Effector CD4-positive, alpha-beta T cell (primary cell): ENCODE measurements at places on chromosomes 4 and X.

DNA sequence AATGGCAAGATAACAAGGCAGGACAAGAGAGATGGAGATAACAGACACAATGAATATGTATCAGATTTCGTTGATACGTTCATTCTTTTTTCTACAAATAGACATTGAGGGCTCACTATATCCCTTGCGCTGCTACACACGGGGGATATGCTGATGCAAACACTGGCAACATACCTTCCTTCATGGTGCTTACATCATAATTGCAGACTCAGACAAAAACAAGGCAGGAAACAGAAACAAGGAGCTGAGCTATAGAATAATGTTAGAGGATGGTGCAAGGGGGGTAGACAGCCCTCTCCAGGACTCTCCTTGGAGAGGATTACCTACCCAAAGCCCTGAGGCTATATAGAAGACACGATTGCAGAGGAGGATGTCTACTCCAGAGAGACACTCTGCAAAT lies 1069.5 kb downstream of the DMD start:
- DNase-seq: no peak

- no peak for DNase-seq
These were observed 526.6 kb downstream of the C4orf33 start for GRCh38 chr4:129622566-129622965.

DNA sequence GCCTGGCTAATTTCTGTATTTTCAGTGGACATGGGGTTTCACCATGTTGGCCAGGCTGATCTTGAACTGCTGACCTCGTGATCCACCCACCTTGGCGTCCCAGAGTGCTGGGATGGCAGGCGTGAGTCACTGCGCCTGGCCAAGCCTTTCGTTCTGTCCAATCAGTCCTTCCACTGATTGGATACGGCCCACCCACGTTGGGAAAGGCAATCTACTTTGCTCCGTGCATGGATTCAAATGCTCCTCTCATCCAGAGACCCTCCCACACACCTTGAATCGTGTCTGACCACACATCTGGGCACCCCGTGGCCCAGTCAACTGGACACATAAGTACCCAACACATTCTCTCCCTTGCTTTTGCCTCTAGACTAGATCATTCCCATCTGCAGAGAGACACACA lies 74.9 kb downstream of the CRLF2 start:
- DNase-seq: no peak

DNA sequence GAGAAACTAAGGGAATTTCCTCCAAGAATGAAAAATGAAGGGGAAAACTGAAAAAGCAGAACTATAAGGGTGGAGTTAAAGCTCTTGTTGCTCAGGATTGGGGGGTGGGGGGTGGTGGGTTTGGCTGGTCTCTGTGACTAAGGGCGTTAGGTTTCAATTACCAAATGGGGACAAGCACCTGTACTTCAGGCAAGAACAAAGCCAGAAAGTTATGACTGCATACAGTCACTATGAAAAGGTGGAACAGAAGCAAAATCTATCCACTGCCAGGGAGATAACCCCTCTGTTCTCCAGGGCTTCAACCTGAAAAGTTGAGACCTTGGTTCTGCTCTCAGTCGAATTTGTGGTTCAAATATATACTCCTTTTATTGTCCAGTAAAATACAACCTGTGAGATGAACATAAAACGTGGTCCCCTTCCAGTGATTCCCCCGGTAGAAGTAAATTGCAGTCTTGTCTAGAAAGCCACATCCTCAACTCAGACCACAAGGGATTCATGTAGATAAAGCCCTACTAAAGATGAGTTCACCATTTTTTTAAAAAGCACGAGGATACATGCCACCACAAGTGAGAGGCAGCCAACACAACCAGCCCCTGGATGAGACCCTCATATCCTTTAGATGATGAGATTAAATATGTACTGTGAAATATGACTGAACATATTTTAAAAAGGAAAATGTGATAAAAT lies 257.1 kb upstream of the RPS6KA3 start:
- DNase-seq: no peak

DNA sequence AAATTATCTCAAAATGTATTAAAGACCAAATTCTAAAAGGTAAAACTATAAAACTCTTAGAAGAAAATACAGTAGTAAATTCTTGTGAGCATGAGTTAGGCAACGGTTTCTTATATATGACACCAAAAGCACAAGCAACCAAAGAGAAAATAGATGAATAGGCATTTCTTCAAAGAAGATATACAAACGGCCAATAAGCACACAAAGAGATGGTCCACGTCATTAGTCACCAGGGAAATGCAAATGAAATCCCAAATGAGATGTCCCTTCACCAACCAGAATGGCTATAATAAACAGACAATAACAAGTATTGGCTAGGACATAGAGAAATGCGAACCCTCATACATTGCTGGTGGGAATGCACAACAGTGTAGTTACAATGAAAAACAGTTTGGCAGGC lies 44.6 kb downstream of the RAB33A start:
- DNase-seq: no peak

GRCh38 chr4:3812211-3812934 lies 46.2 kb downstream of the ADRA2C start:
- DNase-seq: no peak

DNA sequence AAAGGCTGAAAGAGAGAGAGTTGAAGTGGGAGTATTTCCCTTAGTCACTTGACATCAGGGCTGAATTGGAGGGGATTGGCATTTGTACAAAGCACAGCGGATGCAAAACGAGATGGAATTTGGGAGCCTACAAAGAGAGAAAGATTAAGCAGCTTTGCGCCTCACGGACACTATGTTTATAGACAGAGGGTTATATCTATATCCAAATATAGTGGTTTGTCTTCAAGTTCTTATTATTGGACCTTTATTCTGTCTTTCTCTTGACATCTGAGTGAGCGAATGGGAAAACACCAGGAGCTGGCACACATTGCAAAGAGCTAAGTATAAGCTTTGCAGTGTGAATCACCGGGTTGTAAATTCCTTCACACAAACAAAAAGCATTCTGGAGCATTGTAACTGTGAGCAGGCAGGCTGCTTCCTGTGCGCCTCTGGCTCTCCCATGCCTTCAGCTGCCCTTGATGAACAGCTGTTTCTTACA lies 500.2 kb downstream of the STIM2 start:
- no peak for DNase-seq

DNA sequence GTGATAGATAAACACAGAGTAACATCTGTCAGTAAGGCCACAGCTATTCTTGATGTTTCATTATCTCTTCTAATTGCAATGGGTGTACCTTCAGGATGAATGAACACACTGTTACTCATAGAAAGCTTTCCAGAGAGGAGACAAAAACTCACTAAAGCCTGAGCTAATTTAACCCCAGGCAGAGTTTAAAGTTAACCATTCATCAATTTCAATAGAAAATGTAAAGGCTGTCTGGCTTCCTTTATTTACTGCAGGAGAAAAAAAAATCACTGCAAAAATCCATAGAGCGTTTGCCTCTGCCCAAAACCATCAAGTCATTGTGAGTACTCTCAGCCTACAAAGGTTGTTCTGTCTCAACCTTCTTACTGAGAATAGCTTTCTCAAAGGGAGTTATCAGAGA lies 376.9 kb downstream of the PPP4R3C start:
- DNase-seq: no peak

- no peak for DNase-seq
These were observed 118.6 kb downstream of the CRLF2 start for GRCh38 chrX:1093586-1094421.

- DNase-seq: no peak
These were observed 8.7 kb downstream of the MAB21L2 start for GRCh38 chr4:150590631-150591030.

DNA sequence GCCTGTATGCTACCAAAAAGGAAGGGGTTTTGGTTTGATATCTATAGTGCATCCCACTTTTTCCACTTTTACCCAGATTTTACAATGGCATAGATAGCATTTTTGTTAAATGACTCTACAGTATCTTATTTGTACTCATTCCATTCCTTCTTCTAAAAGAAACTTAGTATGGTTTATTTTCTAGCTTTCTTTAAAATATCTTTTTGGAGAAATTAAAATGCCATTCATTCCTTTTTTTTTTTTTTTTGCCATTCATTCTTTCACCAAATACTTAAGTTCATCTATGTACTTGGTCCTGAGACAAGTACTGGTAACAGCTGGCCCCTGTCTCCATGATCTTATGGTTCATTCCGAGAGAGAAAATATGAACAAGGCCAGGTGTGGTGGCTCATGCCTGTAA lies 49.1 kb downstream of the MID1 start:
- DNase-seq: no peak

- DNase-seq: no peak
These were observed 382.0 kb downstream of the GABRG1 start for GRCh38 chr4:45741897-45742296.

DNA sequence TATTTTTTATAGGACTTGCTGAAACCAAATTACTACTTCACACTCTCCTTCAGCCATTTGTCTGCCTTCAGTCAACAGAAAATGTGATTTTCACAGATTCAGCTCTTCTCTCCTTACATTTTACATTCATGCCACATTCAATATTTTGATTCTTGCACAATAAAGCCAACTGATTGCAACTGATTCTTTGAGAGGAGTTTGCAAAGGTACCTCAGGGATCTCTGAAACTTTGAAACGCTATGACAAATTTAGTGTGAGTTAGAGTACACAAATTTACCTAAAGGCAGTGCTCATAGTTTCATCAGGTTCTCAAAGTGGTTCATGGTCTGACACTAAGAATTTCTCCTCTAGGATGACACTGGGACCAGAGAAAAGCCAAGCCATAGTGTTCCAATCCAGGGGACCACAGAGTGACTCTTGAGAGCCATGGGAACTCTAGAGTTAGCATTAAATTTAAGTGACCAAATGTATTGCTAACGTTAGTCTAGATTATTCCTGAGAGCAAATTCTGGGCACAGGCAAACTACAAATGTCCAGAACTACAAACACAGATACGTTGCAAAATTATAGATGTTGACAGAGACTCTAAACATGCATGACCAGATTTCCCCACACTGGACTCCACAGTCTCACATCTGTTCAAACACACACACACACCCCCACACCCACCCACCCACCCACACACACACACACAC lies 9.0 kb downstream of the CSN3 start:
- no peak for DNase-seq

- no peak for DNase-seq
These were observed 495.2 kb downstream of the AFF2 start for GRCh38 chrX:148995661-148996060.

DNA sequence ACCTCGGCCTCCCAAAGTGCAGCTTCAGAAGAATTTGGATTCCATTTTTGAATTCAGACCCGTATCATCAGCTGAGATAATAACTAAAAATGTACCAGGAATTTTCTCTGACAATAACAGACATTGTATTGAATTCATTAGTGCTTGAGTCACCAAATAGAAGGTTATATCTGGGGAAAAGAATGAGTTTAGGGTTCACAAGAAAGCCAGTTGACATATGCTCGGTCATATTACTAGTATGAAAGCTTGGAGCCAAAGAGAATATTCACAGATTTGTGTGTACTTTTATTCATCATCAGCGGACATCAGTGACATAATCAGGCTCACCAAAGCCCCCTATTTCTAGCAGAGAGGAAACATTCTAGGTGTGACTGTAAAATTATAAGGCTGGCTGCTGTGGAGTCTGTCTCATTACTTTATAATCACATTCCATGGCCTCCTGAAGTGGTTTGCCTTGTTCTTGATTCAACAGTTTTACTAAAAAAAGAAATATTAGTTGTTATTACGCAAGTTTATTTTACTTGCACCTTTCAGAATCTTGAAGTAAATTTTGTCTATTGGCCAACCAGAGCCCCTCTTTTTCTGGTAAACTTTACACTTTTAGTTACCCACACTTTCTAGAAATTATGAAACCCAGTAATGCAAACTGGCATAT lies 14.6 kb upstream of the DCTD start:
- DNase-seq: no peak

GRCh38 chr4:100372432-100372831 lies 145.4 kb downstream of the EMCN start:
- no peak for DNase-seq

- DNase-seq: no peak
These were observed 166.7 kb upstream of the RPS6KA3 start for GRCh38 chrX:20433388-20433775.

DNA sequence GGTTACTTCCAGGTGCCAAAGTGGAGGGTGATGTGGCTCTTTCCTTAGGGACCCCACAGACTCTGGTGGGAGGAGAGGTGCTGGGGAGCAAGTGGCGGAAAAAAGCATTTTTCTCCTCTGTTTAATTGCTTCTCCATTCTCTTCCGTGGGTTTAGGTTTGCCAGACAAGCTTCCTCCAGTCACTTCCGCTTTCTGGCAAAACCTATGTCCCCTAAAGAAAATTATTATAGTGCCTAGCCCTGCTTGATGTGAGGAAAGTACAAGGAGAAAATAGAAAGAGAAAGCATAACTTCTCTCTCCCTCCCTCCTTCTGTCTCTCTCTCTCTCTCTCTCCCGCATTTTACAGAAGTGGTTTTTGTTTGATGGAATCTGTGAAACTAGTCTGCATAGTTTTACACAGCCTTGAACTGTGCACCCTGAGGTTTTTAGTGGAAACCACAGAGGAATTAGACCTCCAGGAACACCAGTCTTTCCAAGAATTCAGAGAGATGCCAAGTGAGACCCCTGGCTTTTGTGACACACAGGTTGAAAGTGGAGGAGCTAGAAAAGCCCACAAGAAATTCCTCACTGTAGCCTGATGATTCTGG lies 231.1 kb upstream of the ANXA3 start:
- no peak for DNase-seq
